ENCODE measurements at places on chromosomes 12 and 14.

- no peak for DNase-seq
Observed at GRCh38 chr12:89299417-89299816, 52.9 kb downstream of the DUSP6 start.

- no peak for DNase-seq
Observed at GRCh38 chr12:32070370-32070769, 36.3 kb upstream of the BICD1 start.

DNA sequence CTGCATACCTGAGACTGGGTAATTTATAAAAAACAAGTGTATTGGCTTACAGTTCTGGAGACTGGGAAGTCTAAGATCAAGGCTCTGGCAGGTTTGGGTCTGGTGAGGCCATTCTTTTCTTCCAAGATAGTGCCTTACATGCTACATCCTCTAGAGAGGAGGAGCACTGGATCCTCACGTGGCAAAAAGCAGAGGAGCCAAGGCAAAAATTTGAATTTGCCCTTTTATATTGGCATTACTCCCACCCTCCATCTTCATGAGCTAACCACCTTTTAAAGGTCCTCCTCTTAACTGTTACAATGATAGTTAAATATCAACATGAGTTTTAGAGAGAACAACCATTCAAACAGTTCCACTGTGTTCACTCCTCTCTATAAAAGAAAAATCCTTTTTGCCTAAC is 286.3 kb upstream of the SEL1L start:
- DNase-seq, result no peak

GRCh38 chr14:105165761-105166485 is 2.7 kb downstream of the JAG2 start:
- no peak for DNase-seq

- peak; percentile 26 for DNase-seq
Observed at GRCh38 chr14:62179367-62180018, 417.3 kb downstream of the SNAPC1 start.

Measured in smooth muscle cell of the brain vasculature (primary cell).